ENCODE measurements at places on chromosomes 13 and 19.

DNA sequence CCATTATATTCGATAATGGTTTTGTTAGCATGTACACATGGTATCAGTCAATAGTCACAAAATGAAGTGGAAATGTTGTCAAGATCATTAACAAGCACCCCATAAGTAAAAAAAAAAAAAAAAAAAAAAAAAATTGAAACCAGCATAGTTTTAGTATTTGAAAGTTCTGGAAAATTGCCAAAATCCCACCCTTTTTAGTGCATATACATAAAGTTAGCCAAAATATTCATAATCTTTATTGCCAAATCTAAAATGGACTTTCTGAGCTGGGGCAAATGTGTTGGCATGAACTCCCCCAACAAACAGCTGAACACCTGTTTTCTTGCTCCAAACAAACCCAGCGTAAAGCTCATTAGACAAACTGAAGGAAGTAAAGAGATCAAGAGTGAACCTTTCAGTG, 73.9 kb downstream of the MZT1 start:
- H3K27ac ChIP-seq, result no peak overlapping the region
- no peak overlapping the region for H3K4me3 ChIP-seq
- H3K36me3 ChIP-seq, result no peaks in the 10 kb centered on the region
- H3K27me3 ChIP-seq, result peaks cover 10% of the 10 kb centered on the region
- no peak for DNase-seq

DNA sequence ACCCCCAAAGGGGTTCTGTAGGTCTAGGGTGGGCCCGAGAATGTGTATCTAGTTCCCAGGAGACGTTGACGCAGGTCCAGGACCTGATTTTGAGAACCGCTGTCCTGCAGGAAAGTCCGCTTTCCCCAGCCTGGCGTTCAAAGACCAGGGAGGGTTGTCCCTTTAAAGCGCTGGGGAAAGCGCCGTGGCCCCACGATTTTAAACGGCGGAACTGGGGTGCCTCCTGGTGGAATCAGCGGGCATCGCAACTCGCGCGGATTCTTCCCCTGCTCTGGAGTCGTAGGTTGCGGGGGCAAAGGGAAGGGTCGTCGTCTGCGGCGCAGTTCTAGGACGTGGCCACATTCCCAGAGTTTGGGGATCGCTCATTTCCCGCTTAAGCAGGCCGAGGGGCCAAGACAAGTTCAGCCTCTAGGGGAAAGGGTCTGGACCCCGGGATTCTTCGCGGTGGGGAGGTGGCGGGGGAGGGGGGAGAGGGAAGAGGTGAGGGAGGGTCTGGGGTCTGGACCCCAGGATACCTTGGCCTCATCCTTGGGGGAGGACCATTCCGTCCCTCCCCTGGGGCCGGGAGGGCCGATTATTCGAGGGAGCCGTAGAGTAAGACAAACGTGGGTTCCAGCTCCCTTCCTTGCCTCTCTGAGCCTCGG, 7.7 kb downstream of the PNMA8B start:
- H3K4me3 ChIP-seq, result no peak overlapping the region
- H3K36me3 ChIP-seq, result no peaks in the 10 kb centered on the region
- H3K4me1 ChIP-seq, result peaks cover 17% of the 10 kb centered on the region
- no peak overlapping the region for H3K27ac ChIP-seq

DNA sequence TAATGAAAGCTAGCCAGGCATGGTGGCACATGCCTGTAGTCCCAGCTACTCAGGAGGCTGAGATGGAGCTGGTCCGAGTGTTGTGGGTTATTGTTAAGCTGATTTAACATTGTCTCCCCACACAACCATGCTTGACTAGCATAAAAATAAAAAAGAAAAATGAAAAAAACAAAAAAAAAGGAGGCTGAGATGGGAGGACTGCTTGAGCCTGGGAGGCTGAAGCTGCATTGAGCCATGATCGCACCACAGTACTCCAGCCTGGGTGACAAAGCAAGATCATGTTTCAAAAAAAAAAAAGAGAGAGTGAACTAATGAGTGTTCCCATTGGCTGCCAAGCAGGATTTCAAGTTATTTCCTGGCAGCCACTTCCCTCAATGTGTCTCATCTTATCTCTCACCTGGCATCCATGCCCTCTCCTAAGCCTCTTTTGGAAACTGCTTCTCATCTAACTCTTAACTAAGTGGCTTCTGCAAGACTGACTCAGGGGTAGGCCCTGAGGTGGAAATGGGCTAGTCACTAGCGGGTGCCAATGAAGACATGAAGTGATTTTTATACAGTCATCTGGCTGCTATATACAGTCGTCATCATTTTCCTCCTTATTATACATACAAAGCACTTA, 4.9 kb downstream of the THAP8 start:
- no peak for DNase-seq
- H3K36me3 ChIP-seq, result peaks cover 15% of the 10 kb centered on the region
- H3K27ac ChIP-seq, result no peak overlapping the region
- no peak overlapping the region for H3K4me3 ChIP-seq
- no peaks in the 10 kb centered on the region for H3K27me3 ChIP-seq

- no peak overlapping the region for H3K27ac ChIP-seq
- H3K36me3 ChIP-seq, result no peaks in the 10 kb centered on the region
- no peak overlapping the region for H3K4me3 ChIP-seq
- DNase-seq, result no peak
Measured at GRCh38 chr13:30864433-30865122, 41.5 kb upstream of the MEDAG start.

DNA sequence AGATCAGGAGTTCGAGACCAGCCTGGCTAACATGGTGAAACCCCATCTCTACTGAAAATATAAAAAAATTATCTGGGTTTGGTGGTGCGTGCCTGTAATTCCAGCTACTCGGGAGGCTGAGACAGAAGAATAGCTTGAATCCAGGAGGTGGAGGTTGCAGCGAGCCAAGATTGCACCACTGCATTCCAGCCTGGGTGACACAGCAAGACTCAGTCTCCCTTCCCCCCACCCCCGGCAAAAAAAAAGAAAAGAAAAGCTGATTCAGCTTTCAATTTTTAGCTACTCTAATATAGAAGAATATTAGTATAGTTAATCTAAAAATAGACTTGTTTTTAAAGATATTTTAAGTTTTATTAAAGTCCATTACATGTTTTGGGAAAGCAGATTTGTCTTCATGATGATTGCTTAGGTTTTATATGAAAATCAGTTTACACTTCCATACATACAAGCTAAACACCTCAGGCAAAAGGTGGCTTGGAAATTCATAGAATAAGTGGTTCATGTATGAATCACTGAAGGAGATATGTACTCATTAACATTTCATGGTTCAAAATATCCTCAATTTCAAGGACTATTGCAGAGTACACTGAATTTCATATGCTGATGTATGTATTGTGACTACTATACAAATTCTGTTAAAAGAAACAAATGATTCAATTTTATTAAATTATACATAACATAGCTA, 165.2 kb downstream of the TDRD3 start:
- no peak overlapping the region for H3K4me3 ChIP-seq
- peaks cover 9% of the 10 kb centered on the region for H3K36me3 ChIP-seq
- H3K27me3 ChIP-seq, result no peaks in the 10 kb centered on the region
- no peak overlapping the region for H3K27ac ChIP-seq
- H3K4me1 ChIP-seq, result no peaks in the 10 kb centered on the region

DNA sequence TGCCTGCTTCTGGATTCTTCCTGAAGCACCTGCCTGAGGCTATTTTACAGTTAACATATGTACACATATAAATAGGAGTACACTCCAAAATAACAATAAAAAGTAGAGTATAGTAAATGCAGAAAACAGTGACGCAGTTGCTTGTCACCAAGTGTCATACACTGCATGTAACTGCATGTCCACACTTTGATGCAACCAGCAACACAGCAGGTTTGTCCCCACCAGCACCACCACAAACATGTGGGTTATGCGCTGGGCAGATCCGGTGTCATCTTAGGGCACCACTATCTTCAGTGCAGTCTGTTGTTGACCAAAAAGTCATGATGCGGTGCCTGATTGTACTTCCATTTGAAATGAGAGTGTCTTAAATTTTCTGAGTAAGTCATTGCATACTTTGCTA, 51.3 kb downstream of the COL4A2 start:
- no peak overlapping the region for H3K27ac ChIP-seq
- H3K36me3 ChIP-seq, result no peaks in the 10 kb centered on the region
- DNase-seq, result no peak
- no peak overlapping the region for H3K4me3 ChIP-seq
- no peaks in the 10 kb centered on the region for H3K4me1 ChIP-seq

DNA sequence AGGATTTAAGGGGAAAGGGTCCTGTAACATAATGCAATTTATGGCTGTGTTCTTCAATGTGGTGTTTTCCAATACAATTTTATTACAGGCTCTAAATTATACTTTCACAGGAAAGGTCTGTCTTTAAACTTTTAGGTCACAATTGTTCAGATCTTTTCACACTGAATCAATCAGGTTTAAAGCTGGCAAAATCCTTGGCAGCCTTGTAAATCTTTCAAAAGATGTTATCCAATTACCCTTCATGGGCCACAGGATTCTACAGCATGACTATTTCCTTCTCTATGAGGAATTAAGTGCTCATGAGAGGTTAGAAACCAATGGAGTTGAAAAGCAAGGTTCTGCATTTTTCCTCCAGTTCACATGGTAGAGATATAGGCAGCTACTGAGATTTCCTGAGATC, 211.5 kb upstream of the MIR17HG start:
- no peaks in the 10 kb centered on the region for H3K4me1 ChIP-seq
- H3K27ac ChIP-seq, result no peak overlapping the region
- no peaks in the 10 kb centered on the region for H3K27me3 ChIP-seq
- no peaks in the 10 kb centered on the region for H3K36me3 ChIP-seq
- no peak overlapping the region for H3K4me3 ChIP-seq
- DNase-seq, result no peak

DNA sequence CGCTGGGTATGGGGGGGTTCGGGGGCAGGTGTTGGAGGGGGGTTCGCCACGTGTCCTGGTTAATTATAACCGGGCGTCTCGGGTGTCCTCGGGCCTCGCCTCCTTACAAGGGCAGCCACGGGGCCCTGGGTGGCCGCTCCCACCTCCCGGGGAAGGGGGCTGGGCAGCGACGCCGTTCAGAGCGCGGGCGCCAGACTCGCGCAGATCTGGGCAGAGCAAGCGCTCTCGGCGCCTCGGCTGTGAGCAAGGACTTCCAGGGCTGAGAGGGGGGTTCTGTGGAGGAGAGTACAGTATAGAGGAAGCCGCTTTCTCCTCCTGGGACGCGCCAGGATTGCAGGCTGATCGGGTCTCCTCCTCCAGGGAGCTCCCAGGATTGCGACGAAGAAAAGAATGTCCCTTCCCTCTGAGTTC, 1.0 kb upstream of the CKM start:
- DNase-seq, result no peak
- H3K4me1 ChIP-seq, result peaks cover 5% of the 10 kb centered on the region
- H3K36me3 ChIP-seq, result no peaks in the 10 kb centered on the region
- H3K27ac ChIP-seq, result no peak overlapping the region

- H3K27ac ChIP-seq, result no peak overlapping the region
- no peaks in the 10 kb centered on the region for H3K36me3 ChIP-seq
- no peak for DNase-seq
- peaks cover 6% of the 10 kb centered on the region for H3K27me3 ChIP-seq
Measured at GRCh38 chr13:47835470-47836228, 165.4 kb downstream of the SUCLA2 start.

- H3K4me3 ChIP-seq, result no peak overlapping the region
- H3K27me3 ChIP-seq, result no peaks in the 10 kb centered on the region
- no peaks in the 10 kb centered on the region for H3K36me3 ChIP-seq
- no peak overlapping the region for H3K27ac ChIP-seq
Measured at GRCh38 chr13:37534676-37535075, 63.9 kb downstream of the POSTN start.

DNA sequence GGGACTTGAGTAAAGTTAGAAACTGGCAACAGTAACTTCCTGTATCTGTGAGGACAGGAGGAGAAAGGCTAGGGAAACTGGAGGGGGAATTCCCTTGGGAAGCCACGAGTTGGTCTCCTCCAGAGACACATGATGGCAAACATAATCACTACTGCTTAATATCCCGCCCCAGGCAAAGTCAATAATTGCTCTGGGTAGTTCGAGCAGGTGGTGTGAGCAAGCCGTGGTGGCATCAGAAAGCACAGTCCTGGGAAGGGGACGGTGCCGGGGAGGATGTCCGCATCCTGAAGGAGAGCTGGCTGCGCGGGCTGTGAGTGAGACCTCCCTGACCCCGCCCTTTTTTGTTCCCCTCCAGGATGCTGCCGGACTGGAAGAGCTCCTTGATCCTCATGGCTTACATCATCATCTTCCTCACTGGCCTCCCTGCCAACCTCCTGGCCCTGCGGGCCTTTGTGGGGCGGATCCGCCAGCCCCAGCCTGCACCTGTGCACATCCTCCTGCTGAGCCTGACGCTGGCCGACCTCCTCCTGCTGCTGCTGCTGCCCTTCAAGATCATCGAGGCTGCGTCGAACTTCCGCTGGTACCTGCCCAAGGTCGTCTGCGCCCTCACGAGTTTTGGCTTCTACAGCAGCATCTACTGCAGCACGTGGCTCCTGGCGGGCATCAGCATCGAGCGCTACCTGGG, 1.4 kb downstream of the FFAR2 start:
- H3K27ac ChIP-seq, result no peak overlapping the region
- H3K27me3 ChIP-seq, result peaks cover 39% of the 10 kb centered on the region
- H3K36me3 ChIP-seq, result no peaks in the 10 kb centered on the region
- H3K4me3 ChIP-seq, result no peak overlapping the region

- H3K4me3 ChIP-seq, result no peak overlapping the region
- H3K27ac ChIP-seq, result no peak overlapping the region
- no peaks in the 10 kb centered on the region for H3K36me3 ChIP-seq
- DNase-seq, result no peak
- no peaks in the 10 kb centered on the region for H3K4me1 ChIP-seq
- no peaks in the 10 kb centered on the region for H3K27me3 ChIP-seq
Measured at GRCh38 chr13:76738616-76739015, 147.6 kb downstream of the KCTD12 start.

DNA sequence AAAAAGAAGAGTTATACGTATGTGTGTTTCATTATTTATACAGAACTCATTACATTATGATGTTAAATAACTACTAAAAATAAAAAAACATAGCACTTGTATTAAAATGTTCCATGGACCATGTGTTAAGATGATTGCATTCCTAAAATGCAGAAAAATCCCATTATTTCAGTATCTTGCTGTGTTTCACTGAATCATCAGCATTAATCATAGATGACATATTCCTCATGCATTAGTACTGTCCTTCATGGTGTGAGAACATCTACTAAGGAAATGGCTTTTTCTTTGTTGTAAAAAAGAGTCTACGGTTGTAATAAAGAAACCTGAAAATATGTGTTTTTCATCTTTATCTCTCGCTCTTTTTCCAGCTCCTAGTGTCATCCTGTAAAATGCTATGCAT, 416.5 kb downstream of the FGF14 start:
- H3K36me3 ChIP-seq, result no peaks in the 10 kb centered on the region
- no peaks in the 10 kb centered on the region for H3K27me3 ChIP-seq
- H3K27ac ChIP-seq, result no peak overlapping the region
- H3K4me1 ChIP-seq, result no peaks in the 10 kb centered on the region
- no peak for DNase-seq
- H3K4me3 ChIP-seq, result no peak overlapping the region

GRCh38 chr19:17205237-17206140, 9.7 kb upstream of the USE1 start:
- no peak overlapping the region for H3K4me3 ChIP-seq
- H3K36me3 ChIP-seq, result peaks cover 48% of the 10 kb centered on the region
- H3K27ac ChIP-seq, result no peak overlapping the region
- H3K4me1 ChIP-seq, result peaks cover 7% of the 10 kb centered on the region

DNA sequence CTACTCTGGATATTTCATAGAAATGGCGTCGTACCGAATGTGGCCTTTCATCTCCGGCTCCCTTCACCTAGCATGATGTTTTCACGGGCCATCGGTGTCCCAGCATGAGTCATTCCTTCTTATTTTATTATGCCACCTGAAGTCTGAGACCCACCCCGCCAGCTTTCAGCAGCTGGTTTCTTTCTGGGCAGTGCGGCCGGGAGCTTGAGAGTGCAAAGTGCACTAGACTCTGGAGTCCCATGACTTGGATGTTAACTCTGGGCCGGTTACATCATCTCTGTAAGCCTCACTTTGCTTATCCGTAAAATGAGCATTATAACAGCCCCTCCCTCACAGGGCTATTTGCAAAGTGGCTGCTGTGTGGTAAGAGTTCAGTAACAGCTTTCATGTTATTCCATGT, 5.8 kb upstream of the KMT5C start:
- peaks cover 5% of the 10 kb centered on the region for H3K4me1 ChIP-seq
- DNase-seq, result no peak
- H3K36me3 ChIP-seq, result no peaks in the 10 kb centered on the region
